ENCODE measurements at places on chromosomes 7 and 10. TPM values are rescaled to one million over a fixed set of nuclear protein-coding genes. Genes with fewer than 3 reads are reported as not detected.

OR2A5 gene
- not detected for total RNA-seq

STK17A gene
- 19.6 TPM for total RNA-seq

CYP2C8 gene
- total RNA-seq: 0.37 TPM

FXYD4 gene
- total RNA-seq: not detected

SH2D4B gene
- 0.23 TPM for total RNA-seq

ZNF33B gene
- 43.2 TPM for total RNA-seq

OPN1SW gene
- total RNA-seq: not detected

PTPN20 gene
- total RNA-seq: not detected

GRCh38 chr7:66697449-66698438 is 42.8 kb upstream of the RABGEF1 start:
- no peak for DNase-seq

DNA sequence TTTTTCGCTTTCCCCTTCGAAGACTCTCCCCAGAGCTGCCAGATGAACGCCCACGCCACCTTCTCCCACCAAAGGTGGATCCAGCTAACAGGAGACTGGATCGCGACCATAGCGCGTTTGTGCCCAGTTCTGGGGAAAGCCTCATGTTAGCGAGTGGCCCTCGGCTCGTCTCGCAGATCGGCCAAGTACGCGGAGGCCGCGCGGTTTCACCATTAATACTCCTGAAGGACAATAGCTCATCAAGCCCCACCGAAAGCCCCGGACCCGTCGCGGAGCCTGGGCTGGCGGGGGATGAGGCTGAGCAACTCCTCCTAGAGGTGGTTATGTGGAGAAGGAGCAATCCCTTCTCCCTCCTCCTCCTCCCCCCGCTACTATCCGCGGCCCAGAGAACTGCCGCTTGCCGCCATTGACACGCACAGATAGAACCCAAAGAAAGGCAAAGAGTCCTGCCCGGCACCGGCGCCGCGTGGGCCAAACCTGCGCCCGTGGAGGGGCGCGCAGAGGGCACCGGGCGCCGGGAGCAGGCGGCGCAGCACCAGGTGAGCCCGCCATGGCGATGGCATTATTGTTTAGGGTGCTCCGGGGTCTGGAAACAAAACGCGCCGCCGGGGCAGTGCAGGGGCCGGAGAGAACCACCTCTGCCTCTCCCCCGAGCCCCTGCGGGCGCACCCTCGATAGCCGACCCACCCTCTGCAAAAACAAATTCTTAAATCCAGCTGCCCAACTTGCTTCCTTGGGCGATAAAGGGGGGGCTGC is at the start of gene MACROH2A2:
MACROH2A2 (plus strand) TSS at position 385 of the 756 bp plus-strand sequence. CDS start 22,813 bp downstream, outside the sequence.
- DNase-seq: peak; percentile 68

- peak; percentile 23 for DNase-seq
Measured at GRCh38 chr10:42868530-42868929, 85.9 kb downstream of the BMS1 start.

- DNase-seq: no peak
Measured at GRCh38 chr10:90674928-90675327, 182.9 kb downstream of the HTR7 start.

DNA sequence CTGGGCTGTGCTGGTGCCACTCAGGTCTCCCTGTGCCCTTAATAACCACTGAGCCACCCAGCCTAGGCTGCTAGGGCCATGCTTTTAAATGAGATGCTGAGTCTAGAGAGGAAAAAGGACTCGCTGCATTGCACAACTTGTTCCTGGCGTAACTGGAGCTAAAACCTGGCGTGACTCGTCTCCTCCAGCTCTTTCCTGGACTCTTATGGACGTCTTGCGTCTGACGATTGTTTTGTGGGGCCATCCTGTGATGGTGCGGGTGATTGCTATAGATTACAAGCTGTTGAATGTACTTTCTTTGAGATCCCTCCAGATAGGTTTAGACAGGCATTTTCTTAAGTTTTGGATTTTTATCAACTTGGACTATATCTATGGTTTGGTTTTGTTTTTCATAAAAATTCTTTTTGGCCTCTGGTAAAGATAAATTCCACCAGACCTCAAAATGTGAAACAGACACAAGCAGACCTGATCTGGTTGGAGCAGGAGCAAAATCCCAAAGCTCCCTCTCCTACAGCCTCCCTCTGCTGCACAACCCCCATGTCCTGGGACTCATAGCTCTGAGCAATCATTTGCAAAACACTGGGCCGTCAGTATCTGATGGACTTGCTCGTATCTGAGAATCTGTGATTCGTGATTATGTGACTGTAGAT is 230.3 kb downstream of the ARHGAP12 start:
- DNase-seq: no peak

DNA sequence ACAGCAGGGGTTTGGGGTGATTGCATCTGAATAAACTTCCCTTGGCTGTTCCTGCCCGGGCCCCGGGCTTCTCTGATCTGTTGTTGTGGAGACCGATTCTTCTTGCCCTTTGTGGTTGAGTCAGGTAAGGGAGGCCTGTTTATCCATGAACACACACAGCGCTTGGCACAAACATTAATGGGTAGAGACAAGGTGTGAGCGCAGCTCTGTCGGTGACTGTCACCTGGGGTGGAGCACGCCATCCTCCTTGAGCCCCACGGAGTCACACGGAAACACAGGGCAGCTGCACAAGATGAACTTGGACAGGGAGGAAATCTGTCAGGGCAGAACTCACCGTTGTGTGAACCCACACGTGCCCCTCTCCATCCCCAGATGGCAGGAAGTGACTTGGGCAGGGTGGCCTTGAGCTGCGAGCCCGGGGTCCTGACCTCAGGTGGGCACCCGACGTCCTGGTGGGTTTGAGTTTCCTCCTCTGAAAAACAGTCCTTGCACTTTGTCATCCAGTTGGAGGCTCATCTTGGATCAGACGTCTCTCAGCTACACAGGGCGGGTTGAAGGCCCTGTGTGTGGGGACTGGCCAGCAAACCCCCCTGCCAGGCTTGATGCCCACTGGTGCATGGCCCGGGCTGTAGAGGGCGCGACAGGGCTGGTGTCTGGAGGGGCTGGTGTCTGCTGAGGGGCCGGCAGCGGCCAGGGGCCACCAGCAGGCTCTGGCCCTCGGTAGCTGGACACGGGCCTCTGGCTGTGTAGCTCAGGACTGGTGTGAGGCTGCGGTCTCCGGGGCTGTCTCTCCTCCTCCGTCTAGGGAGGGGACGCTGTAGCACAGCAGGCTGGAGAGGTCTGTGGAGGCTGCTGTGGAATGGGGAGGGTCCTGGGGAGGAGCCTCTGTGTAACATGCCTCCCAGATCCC is 24.2 kb upstream of the SHH start:
- peak; percentile 21 for DNase-seq

DNA sequence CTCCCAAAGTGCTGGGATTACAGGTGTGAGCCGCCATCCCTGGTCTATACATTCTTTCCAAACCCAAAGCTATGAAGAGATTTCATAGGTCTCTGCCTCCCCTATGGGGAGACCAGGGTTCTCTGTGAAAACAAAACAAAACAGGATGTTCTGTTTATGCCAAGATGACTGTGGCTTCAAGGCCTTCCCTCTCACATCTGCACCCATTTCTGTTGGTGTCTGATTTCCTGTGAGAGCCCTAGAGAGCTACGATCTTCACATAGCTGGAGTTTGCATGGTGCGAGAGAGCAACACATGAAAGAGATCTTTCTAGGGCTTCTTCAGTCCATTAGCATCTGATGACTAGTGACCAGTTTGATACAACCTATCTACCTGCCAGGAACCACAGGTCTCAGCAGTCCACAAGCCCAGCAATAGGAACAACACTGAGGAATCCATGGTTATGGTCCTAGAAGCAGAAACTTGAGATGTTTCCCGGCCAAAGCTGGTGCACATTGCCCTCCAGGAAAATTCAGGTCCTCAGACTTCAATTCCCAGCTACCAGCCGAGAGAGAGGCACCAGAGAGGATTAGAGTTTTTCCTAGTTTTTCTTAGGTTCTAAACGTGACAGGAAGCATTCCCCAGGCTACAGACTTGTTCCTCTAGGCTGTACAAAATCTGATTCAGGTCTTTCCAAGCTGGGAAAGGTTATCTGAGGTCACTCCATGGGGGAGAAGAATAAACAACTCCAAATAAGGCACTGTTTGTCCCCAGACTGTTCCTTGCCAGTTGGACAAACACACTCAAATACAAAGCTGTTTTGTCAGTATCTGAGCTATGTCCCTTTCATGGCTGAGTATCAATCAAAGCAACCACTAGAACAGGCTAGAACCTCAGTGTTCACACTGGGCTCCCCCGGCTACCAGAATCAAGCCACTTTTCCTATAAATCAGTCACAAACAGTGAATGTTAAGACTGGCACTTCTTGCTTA is 259.7 kb downstream of the CALN1 start:
- no peak for DNase-seq

- no peak for DNase-seq
Measured at GRCh38 chr10:72248468-72249151, 25.1 kb upstream of the DDIT4 start.

DNA sequence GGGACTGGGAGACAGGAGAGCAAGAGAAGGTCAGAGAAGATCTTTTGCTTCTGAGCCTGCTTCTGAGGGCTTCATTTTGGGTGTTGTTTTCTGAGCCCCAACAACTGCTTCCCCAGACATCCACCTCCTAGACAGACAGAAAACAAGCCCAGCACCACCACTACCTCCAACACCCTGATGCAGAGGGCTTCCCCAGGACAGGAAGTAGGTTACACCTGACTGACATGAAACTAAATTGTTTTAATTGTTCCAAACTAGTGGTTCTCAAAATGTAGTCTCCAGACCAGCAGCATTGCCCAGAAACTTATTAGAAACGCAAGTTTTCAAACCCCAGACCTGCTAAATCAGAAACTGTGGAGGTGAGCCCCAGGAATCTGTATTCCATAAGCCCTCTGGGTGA is 163.6 kb upstream of the KMT2E start:
- DNase-seq: no peak
